Natural killer cell treated with Interleukin-12 subunit alpha and Interleukin-12 subunit beta and Interleukin-15 and Interleukin-18, amount 100 ng/mL, for 72 hours (primary cell): ENCODE measurements at places on chromosomes 3 and 15. TPM values are rescaled to one million over a fixed set of nuclear protein-coding genes. Genes with fewer than 3 reads are reported as not detected.

GOLGA6L10 gene
- 2.4 TPM for total RNA-seq

ITIH4 gene
- 8.5 TPM for total RNA-seq

DNA sequence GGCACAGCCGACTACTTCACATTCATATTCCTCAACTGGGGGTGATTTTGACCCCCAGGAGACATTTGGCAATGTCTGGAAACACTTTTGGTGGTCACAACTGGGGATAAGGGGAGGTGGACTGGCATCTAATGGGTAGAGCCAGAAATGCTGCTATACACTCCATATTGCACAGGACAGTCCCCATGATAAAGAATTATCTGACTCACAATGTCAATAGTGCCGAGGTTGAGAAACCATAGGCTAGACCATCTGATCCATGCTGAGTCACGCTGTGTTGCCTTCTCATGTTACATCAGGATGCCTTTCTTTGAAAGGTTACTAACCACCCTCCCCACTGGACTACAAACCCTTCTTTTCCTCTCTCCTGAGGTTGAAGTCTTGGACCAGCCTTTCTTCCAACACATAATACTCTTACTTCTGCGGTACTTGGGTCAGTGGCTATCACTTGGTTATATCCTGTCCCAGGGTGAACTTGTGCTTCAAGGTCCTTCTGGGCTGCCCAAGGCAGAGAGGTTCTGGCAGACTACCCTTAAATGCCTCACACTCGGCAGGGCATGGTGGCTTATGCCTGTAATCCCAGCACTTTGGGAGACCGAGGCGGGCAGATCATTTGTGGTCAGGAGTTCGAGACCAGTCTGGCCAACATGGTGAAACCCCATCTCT lies 68.8 kb downstream of the CTNNB1 start:
- no peak for DNase-seq

DNA sequence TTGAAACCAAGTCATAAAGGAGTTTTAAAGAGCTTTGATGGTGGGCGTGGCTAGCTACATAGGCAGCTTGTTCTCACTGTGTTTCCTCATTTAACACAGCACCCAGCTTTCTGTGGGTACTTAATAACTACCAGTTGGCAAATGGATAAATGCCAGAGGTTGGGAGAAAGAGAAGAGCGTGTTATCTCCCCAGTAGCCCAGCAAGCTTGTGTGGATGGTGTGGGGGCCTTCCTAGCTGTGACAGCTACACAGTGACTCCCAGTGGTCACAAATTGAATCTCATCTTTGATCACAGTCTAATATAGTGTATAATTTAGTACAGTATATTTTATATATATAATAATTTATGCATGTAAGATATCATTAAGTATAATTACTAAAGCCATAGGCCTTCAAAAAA lies 984.1 kb downstream of the EPHA3 start:
- DNase-seq: no peak

DNA sequence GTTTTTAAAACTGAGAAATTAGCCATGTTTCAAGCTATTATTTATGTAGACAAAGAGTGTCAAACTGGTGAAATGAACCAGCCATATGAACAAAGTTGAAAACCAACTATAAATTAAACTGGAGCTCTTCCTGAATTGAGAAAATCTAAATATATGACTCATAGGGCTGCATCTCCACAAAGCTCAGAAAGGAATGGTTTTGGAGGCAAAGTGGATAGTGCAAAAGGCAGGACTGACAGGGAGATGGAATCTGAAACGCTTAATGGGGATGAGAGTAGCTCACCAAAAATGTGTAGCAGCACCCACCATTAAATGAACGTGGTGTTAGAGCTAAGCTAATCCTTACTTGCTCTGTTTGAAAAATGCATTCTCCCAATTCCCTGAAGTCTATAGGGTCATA lies 1066.0 kb downstream of the AGBL1 start:
- DNase-seq: no peak

DNA sequence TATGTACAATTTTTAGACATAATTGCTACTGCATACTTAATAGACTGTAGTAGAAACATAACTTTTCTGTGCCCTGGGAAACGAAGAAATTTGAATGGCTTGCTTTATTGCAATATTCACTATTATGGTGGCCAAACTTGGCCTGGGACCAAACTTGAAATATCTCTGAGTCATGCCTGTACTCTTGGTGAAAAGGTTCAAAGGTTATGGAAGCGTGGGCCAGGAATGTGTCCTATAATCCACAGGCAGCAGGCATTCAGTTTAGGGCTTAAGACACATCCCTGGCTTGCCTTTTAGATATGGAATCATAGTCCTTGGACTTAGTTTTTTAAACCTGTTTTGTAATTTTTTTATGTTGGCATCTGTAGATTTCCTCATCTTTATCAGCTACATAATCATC lies 124.3 kb downstream of the LRIG1 start:
- DNase-seq: no peak

GRCh38 chr3:57961828-57962447 lies 46.3 kb upstream of the FLNB start:
- no peak for DNase-seq

GRCh38 chr3:17894434-17895060 lies 152.1 kb upstream of the TBC1D5 start:
- DNase-seq: no peak

- DNase-seq: no peak
Observed at GRCh38 chr3:134339913-134340312, 34.3 kb downstream of the AMOTL2 start.

ANKRD34C gene
- total RNA-seq: not detected

DNA sequence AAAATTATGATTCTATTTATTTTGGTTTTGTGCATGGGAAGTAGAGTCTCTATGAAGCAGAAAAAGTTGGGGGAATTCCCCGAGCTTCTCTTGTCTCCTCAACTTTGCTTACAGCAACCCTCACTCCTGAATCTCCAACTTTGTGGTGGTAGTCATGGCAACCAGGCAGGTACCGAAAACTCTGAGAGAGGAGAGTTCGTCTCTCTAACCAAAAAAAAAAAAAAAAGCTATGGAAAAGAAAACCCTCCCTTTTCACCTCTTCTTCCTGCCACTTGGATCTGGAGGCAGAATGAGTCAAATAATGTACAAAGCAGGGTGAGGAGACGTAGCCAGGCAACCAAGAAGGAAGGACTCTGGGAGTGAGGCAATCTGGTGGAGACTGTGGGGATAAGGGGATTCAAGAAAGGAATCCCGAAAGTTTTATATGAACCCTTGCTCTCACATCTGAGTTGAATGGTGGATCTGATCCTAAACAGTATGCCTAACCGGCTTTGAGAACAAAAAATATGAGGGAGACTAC lies 108.1 kb downstream of the PLOD2 start:
- no peak for DNase-seq

DNA sequence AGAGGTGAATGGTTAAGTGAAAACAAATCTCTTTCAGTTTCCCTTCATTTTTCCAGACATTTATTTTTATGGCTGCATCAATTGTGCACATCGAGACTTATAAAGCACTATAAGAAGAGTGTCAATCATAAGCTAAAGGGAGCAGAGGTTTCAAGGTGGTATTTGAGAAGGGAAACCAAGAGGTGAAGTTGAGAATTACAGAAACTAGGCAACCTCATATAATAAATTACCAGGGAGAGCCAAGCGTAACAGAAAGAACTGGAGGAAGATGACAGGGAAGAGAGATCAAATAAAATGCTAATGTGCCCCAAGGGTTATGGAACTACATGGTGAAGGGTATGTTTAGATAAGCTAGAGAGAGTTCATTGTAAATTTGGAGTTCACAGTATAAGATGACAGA lies 6.3 kb upstream of the CCDC54 start:
- DNase-seq: no peak

DNA sequence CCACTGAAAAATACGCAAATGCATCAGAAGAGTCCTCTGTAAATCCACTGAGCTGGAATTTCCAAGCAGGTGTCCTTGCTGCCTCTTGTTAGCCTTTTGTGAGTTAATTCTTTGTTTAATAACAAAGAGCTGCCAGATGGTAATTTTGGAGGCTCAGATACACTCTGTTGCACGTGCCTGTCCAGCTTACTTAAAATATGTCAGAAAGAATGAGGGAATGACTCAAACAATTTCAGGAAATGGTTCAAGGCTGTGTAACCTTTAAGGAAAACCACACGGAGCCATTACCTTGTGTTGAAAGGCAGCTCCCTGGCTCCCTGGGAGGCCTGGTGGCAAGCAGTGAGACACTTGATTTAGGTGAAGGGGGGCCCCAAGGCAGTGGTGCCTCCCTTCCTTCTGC lies 302.2 kb upstream of the CTDSPL start:
- DNase-seq: peak; percentile 49

GRCh38 chr3:73470860-73471259 lies 153.9 kb downstream of the PDZRN3 start:
- no peak for DNase-seq

DNA sequence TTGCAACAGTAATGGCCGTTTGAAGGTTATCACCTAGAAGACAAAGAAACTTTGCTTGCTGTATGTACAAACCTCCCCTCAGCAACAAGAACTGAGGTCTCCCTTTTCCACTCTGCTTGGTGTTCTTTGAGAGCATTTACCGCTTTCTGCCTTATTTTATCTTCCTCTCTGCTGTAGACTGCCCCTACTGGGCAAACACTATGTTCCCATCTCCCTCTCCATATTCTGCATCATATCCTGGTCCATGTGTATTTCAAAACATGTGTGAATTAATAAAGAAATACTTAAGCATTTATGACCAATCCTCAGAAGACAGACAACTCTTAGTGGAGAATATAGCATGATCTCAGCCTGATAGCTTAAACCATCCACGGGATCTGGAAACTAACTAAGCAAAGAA lies 64.4 kb downstream of the ATP13A5 start:
- DNase-seq: no peak

ANAPC13 gene
- 13.0 TPM for total RNA-seq

KBTBD13 gene
- not detected for total RNA-seq

DNA sequence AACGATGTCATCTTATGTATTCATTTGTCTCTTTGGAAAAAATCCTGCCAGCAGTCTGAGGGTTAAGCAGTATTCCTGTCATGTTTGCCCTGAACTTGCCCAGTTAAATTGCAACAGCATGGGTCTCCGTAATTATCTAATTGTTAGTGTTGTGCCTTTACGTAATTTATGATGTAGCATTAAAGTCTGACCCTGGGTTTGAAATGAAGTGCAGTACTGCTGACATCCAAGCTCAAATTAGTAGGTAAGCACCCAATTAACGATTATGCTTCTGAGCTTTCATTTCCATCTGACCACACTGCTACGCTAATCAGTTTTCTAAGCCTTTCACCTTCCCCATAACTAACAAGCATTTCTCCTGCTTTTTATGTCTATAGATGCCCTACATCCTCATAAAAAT lies 241.8 kb downstream of the ARRDC4 start:
- DNase-seq: no peak

DNA sequence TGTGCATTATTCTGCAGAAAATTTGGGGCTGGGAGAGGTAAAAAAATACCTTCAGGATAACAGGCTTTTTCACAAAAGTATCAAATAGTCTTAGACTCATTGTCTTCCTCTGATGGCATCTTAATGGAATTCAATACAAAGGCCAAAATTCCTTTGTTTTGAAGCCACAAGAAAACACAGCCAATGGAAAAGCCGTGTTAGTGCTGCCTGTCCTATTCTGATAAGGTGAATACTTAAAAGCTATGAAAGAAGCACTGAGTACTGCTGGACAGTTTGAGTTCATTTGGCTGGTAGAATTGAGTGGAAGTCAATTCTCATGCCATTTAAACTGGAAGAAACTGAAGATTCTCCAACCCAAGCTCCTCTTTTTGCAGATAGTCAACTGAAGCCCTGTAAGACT lies 395.3 kb upstream of the TPRG1 start:
- no peak for DNase-seq

- no peak for DNase-seq
Observed at GRCh38 chr15:52082197-52083036, 30.2 kb downstream of the BCL2L10 start.

DNA sequence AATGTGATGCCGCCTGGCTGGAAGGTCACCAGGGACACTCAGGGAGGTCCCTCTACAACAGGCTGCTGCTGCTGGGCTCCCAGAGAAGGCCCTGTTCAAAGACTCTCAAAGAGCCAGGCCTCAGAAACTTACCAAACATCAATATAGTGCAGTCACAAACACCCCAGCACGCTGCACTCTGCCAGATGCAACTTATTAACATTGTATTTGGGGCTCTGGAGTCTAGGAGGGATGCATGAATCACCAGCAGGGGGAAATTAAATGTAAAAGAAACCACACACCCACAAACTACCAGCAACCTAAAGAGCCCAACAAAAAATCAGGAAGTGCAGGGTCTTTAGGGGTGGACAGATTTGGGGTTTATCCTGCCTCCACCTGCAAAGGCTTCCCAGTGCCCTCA lies 74.6 kb upstream of the SPATA12 start:
- DNase-seq: no peak

GRCh38 chr15:68471541-68471940 lies 39.6 kb upstream of the ITGA11 start:
- DNase-seq: no peak

DNA sequence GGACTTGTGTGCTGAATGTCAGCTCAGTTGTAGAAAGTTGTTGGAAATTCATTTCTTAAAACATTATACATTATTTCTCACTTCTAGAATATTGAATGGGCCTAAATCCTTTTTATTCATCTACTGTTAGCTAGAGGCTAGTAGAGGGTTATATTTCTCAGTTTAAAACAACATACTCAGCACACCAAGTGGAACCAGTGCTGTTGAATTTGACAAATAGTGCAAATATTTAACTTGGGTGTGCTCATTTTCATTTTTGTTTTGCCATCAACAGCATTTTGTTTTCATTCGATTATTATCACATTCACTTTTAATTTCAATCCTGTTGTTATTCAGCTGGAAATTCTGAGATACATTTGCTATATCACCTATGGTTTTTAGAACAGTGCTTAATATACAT lies 269.4 kb upstream of the PEX5L start:
- DNase-seq: no peak

ASB14 gene
- not detected for total RNA-seq

PSTPIP1 gene
- total RNA-seq: 167 TPM

DNA sequence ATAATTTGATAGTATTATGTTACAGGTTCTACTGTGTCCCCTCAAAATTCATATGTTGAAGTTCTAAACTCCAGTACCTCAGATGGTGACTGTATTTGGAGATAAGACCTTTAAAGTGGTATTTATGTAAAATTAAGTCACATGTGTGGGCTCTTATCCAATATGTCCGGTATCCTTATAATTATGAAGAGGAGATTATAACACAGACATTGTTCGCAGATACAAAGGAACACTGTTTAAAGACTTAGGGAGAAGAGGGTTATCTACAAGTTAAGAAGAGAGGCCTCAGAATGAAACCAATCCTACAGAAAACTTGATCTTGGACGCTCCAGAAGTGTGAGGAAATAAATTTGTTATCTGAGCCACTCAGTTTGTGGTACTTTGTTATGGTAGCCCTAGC lies 50.9 kb downstream of the DPH6 start:
- no peak for DNase-seq

LMAN1L gene
- 4.9 TPM for total RNA-seq

GRCh38 chr3:158456114-158456513 lies 114.9 kb upstream of the MLF1 start:
- no peak for DNase-seq
